Ammon's horn (tissue), 1 donor: ENCODE measurements at places on chromosomes 11 and 22.
A peak's percentile ranks its signal among the peaks of the same experiment; 100 is the strongest.

GRCh38 chr11:120909676-120910416 lies 114.1 kb upstream of the TBCEL start:
- DNase-seq, result no peak

- peak; percentile 87 for DNase-seq
Measured at GRCh38 chr11:62694455-62695167, 5.3 kb upstream of the LRRN4CL start.

- DNase-seq, result no peak
Measured at GRCh38 chr11:122248939-122249338, 132.9 kb upstream of the BLID start.

DNA sequence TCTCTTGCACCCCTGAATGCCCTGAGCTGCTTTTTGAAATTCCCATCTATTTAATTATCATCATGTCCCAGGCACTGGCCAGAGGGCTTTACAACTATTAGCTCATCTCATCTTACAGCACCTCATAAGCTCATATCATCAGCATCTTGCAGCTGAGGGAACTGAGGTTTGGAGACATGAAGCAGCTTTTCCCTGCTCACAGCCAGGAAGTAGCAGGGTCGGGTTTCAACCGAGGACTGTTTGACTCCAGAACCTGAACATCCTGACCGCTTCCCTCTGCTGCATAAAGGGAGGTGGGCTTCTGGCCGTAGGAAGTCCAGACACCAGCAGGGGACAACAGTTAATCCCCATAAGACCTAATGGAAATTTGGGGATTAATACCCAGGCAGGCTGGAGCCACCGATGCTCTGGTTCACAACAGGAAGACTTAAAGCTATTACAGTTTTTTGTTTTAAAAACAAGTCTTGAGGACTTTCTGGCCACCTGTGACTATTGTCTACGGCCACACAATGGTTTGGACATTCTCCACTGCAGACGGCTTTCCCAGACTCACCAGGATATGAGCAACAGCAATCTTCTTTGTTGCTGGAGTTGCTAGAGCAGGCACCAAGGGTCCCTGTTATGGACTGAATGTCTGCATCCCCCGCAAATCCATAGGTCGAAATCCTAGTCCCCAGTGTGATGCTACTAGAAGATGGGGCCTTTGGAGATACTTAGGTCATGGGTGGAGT lies 47.4 kb downstream of the CHST1 start:
- DNase-seq, result no peak

DNA sequence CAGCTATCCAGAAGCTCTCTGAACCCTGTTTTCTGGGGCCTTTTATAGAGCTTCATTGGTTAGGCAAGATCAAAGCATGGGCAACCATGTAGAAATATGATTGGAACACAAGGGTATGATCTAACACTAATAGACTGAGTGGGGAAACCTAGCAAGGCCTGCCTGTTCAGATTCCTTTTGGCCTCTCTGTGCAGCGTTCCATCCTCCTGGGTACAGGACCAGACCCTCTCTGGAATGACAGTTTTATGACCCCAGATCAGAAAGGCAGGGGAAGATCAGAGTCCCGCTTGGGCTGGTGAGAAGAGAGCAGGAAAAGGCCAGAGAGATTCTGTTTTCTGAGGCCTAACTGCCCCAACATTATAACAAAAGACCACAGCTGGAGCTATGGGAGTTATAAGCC lies 36.7 kb upstream of the VWA5A start:
- DNase-seq, result no peak

DNA sequence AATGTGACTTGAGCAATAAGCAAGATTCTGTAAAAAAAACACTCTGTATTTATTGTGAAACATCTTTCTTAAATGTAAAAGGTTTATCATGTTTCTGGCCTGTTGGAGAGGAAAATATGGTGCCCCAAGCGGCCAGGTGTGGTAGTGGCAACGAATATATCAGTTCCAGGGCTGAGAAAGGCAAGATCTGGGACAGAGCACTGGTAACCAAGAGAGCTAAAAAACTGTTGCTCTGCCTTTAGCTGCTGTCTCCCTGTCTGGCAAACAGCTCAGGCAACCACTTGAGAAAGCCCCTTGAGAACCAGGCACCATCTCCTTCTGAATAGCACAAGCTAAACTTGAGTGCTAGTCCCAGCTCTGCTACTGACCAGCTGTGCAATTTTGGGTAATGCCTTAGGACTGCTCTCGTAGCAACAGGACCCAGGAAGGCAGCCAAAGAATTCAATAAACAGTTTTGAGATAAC lies 129.9 kb downstream of the KCNC1 start:
- DNase-seq, result no peak

DNA sequence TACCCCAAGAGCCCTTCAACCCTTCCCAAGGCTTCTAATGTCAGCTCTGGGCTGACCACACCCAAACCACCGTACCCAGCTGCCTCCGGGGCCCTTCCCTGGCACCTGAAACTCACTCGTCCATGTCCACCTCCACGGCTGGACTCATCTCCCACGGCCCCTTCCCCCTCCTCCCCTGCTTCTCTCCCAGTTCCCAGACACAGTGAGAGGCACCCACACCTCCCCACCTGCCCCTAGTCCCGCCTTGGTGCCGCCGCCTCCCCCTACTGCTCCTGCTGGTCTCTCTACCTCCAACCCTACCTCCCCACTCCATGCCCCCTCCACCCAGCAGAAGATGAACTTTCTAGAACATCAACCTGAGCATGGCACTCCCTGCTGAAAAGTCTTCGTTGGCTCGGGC lies 39.5 kb downstream of the ELFN2 start:
- no peak for DNase-seq
